Bronchial epithelial cell (primary cell): ENCODE measurements at places on chromosomes 3 and 15. TPM values are rescaled to one million over a fixed set of nuclear protein-coding genes. Genes with fewer than 3 reads are reported as not detected.

Gene EAF2
- 5.6 and 7.9 TPM in 2 replicates for total RNA-seq

- DNase-seq = peak; percentile 45
Measured at GRCh38 chr15:93997071-93997658, 234.2 kb upstream of the MCTP2 start.

Gene PLSCR2
- total RNA-seq = 0.26 TPM in 1 of 2 replicates, not detected in the other

DNA sequence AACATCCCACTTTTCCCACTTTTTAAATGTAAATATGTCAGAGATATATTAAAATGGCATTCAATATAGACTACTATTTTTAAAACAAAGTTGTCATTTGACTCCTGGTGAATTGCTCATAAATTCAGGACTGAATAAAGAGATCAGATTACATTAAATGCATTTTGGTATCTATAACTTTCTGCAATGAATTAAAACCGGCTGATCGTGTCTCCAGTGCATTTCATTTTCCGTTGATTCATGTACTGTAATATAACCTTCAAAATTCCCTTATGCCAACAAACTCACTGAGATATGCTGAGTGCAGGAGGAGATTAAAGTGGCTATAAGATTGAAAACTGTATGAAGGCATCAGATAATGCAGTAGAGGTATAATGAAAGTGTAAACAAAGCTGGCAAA is 361.1 kb upstream of the CDIN1 start:
- DNase-seq = no peak

GRCh38 chr15:76996526-76997401 is 1.8 kb downstream of the PSTPIP1 start:
- peak; percentile 27 for DNase-seq
